Activated CD8-positive, alpha-beta memory T cell treated with anti-CD3 and anti-CD28 coated beads, Interleukin-2, amount 10 ng/mL, durations not matched to agents 7 days and 5 days (primary cell): ENCODE measurements at places on chromosomes 4 and X.

DNA sequence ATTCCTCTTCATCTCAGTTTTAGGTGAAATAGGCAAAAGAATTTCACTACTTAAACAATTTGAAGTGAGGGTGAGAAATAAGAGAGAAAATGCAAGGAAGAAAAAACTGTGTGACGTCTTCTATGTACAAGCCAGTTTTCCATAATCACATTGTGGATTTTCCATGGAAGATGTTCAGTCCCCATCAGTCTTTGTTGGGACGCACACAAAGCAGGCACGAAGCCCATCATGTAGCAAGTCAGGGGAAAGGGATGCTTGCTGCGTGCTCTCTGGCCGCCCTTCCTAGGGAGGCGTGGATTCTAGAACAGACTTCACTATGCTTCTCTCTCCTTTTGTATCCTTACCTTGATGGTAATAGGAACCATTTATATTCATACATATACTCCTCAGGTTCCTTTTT lies 54.7 kb downstream of the RBPJ start:
- no peak for DNase-seq

DNA sequence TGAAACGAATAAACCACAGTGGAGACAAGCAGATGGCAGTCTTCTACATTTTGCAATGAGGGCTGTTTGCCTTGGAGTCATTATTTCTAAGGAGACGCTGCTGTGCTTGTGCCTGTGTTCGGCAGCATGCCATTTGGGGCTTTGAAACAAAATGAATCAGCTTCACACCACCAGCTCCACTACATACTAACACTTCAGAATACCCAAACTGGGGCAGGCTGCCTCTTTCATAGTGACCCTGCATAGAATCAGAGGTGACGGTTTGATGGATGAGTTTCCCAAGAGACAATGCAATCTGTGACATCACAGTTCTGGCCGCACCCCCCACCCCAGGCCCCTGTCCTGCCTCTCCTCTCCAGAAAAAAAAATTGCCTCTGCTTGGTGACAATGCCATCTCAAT lies 57.1 kb upstream of the MID1 start:
- no peak for DNase-seq

DNA sequence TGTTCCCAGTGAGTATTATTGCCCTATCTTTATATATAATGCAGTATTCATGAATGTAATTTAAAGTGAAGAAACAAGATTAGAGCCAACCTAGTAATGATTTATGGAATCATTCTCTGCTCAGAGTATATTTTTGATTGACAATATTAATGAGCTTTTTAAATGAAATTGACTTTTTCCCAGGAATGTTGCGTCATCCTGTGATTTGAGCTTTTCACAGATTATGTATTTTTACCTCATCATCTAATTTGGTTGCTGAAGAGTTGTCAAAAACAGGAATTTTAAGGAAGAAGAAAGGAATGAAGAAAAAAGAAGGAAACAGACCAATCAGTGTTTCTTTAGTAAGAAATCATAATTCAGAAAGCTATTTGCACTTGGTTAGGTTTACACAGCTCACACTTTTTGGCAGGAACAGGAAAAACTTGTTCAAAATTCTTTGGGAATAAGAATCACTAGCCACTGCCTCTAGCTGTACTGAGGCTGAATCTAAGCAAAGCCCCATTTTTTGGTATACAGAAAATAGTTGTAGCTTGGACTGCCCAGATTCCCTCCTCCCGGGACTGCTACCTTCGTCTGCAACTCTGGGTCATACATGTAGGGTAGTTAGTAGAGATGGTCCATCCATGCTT lies 27.3 kb downstream of the EXOC1 start:
- DNase-seq: no peak

DNA sequence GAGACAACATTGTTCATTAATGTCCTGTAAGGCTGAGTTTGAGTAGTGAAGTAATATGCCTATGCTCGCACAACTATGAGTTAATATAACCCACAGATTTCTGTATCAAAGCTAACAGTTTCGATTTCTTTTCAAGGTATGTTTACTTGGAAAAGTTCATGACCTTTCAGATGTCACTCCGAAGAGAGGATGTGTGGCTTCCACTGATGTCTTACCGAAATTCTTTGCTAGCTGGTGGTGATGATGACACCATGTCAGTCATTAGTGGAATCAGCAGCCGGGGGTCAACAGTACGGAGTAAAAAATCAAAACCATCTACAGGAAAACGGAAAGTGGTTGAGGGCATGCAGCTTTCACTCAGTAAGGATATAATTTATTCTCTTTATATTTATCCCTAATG lies 124.9 kb downstream of the STAG2 start:
- peak; percentile 67 for DNase-seq

DNA sequence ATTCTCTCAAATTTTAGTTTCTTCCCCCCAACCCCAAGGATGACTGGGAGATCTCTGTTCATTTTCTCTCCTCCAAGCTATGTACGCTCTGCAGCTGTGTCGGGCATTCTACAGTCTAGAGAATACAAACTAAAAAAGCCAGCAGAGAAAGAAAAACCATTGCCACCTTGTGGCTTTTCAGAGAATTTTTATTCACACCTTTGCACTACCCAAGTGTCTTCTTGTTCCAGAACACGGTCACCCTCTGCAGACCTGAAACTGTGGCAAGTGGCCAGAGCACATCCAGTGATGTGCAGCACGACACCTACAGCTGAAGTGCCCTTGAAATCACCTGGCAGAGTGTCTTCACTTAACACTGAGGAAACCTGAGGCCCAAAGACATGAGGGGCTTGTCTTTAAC lies 68.6 kb downstream of the CHST7 start:
- no peak for DNase-seq

GRCh38 chr4:90495936-90496335 lies 368.7 kb downstream of the CCSER1 start:
- DNase-seq: no peak

GRCh38 chrX:24702362-24703184 lies 8.9 kb downstream of the POLA1 start:
- no peak for DNase-seq

DNA sequence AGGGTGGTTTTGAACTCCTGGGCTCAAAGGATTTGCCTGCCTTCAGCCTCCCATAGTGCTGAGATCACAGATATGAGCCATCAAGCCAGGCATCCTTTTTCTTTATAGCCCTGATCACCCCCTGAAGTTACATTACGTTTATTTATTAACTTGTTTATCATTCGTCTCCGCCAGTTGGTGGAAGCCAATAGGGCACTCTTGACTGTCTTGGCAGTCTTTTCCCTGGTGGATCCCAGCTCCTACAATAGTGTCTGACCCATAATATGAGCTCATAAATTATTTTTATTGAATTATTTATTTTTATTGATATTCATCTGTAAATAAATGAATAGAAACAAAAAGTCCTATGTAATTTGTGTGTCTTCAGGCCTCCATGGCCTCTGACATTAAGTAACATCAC lies 484.3 kb upstream of the FAT1 start:
- no peak for DNase-seq
